ENCODE measurements at places on chromosomes 5 and 9. TPM values are rescaled to one million over a fixed set of nuclear protein-coding genes. Genes with fewer than 3 reads are reported as not detected.

The ENTPD8 gene
- polyA plus RNA-seq = not detected

The LRRTM2 gene
- 0.07 TPM for polyA plus RNA-seq

The RNF208 gene
- polyA plus RNA-seq = not detected

The CDC20B gene
- polyA plus RNA-seq = not detected

The DEPDC1B gene
- 4.3 TPM for polyA plus RNA-seq

The FOXD4L4 gene
- polyA plus RNA-seq = not detected

The CHSY3 gene
- polyA plus RNA-seq = not detected

The LSM11 gene
- 0.64 TPM for polyA plus RNA-seq

The STOML2 gene
- 95.4 TPM for polyA plus RNA-seq

The TPPP gene
- 0.06 TPM for polyA plus RNA-seq

The CARD19 gene
- polyA plus RNA-seq = 72.6 TPM

The ZNF354C gene
- 0.64 TPM for polyA plus RNA-seq

The PCDHB16 gene
- polyA plus RNA-seq = not detected

DNA sequence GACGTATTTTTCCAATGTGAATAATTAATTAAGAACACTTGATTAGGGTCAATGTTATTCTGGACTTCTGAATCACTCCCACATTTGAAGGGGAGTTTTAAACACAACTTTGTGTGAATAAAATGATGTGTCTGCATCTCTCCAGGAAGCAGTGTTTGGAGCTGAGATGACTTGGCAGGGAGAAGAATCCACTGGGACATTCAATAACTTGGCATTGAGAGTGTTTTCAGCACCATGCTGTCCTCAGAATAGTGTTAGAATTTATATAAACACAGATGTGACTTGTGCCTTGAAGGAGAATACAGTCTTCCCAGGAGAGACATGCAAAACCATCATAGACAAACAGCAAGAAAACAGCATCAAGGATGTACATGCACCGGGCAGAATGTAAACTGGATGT, 32.7 kb upstream of the KCNMB1 start:
- peaks cover 17% of the 10 kb centered on the region for H3K4me1 ChIP-seq
- no peak overlapping the region for H3K4me3 ChIP-seq
- no peak overlapping the region for H3K27ac ChIP-seq
- no peaks in the 10 kb centered on the region for H3K27me3 ChIP-seq
- no peaks in the 10 kb centered on the region for H3K36me3 ChIP-seq

GRCh38 chr5:75660678-75661465, 49.6 kb downstream of the ANKDD1B start:
- H3K27me3 ChIP-seq = no peaks in the 10 kb centered on the region
- DNase-seq = no peak
- H3K4me1 ChIP-seq = no peaks in the 10 kb centered on the region

GRCh38 chr9:98150164-98150563, 31.1 kb upstream of the TRIM14 start:
- no peak overlapping the region for H3K4me3 ChIP-seq
- DNase-seq = no peak
- H3K4me1 ChIP-seq = peaks cover 5% of the 10 kb centered on the region

DNA sequence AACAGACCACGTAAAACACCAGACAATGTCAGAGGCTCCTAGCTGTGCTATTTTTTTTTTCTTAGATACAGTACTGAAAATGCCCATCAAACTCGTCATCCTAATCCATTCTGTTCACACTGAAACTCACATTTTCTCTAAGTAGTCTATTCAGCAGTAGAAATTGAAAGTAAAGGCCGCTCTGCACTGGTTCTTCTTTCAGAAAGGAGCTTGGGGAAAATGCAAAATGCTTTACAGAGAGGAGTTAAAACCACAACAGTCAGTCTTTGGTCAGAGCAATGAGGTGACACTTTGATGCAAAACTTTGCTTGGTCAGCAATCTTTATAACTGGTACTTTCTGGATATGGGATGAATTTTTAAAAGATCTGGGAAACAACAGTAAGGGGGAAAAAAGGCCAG, 43.8 kb upstream of the SUSD1 start:
- no peaks in the 10 kb centered on the region for H3K27me3 ChIP-seq
- H3K4me3 ChIP-seq = peak overlapping the region; percentile 37
- H3K4me1 ChIP-seq = peaks cover 14% of the 10 kb centered on the region

DNA sequence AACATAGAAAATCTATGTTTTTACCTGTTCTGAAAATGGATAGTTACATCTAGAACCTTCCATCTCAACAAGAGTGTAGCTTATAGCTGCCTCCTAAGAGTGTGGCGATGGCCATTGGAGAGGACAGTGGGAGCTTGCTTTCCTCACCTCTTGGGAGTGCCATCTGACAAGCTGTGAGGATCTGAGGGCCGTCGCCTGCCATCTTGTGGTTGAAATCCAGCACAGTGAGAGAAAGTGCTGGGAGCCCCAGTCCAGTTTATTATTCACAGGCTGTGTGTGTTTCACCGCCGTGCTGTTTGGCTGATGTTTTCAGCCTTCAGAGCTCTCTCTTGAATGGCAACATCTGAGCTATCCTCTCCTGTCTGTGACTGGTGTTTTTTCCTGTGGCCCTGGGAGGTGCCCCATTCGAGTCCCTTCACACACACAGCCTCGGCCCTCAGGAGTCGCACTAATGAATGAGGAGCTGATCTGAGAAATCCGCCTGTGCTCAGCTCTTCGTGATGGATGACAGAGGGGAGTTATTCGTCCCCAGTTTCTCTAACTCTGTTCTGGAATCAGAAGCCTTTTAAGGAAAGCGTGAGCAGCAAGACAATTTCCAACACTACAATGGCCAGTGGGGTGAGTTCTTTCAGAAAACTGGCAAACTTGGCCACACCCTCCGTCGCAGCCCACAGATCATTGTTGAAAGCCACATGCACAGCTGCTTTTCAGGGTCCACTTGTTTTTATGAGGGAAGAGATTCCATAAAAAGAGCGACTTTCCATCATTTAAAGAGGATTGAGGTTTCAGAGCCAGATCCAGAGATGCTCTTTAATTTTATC, 170.3 kb downstream of the PDZD2 start:
- no peaks in the 10 kb centered on the region for H3K4me1 ChIP-seq
- H3K27ac ChIP-seq = no peak overlapping the region
- H3K4me3 ChIP-seq = no peak overlapping the region
- no peak for DNase-seq

DNA sequence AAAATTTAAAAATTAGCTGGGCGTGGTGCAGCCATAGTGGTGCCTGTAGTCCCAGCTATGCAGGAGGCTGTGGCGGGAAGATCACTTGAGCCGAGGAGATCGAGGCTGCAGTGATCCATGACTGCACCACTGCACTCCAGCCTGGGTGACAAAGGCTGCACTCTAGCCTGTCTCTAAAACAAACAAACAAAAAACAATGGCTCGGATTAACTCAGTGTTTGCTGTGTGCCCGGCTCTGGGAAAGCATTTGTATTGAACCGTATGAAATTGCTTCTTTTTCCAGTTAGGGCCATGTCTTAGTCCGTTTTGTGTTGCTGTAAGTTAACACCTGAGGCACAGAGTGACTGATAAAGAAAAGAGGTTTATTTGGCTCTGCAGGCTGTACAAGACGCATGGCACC, 62.6 kb downstream of the CFAP77 start:
- H3K4me3 ChIP-seq = no peak overlapping the region
- H3K36me3 ChIP-seq = no peaks in the 10 kb centered on the region
- H3K27me3 ChIP-seq = no peaks in the 10 kb centered on the region
- DNase-seq = no peak

GRCh38 chr5:41048986-41049385, 22.2 kb downstream of the MROH2B start:
- no peak overlapping the region for H3K4me3 ChIP-seq
- H3K36me3 ChIP-seq = no peaks in the 10 kb centered on the region
- no peak for DNase-seq
- no peaks in the 10 kb centered on the region for H3K4me1 ChIP-seq
- no peaks in the 10 kb centered on the region for H3K27me3 ChIP-seq

DNA sequence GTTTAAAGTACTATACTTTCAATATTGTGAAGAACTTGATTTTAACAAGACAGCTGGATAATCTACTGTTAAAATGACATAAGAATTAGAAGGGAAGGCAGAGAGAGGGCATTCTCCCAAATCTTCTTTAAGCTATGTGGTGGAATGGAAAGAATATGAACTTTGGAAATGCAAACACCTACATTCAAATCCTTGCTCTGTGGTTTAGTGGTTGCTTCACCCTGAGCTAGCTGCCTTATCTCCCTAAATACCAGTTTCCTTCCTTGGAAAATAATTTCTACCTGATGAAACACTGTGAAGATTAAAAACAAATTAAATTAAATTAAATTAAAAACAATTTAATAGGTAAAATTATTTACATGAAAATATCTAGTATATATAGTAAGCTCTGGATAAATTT, 98.5 kb downstream of the GPR21 start:
- no peak for DNase-seq
- no peaks in the 10 kb centered on the region for H3K27me3 ChIP-seq
- peaks cover 28% of the 10 kb centered on the region for H3K36me3 ChIP-seq
- H3K27ac ChIP-seq = no peak overlapping the region

- no peaks in the 10 kb centered on the region for H3K27me3 ChIP-seq
- H3K36me3 ChIP-seq = no peaks in the 10 kb centered on the region
- H3K27ac ChIP-seq = no peak overlapping the region
- H3K4me3 ChIP-seq = no peak overlapping the region
These were observed 54.2 kb downstream of the ELAVL2 start for GRCh38 chr9:23771746-23772384.

DNA sequence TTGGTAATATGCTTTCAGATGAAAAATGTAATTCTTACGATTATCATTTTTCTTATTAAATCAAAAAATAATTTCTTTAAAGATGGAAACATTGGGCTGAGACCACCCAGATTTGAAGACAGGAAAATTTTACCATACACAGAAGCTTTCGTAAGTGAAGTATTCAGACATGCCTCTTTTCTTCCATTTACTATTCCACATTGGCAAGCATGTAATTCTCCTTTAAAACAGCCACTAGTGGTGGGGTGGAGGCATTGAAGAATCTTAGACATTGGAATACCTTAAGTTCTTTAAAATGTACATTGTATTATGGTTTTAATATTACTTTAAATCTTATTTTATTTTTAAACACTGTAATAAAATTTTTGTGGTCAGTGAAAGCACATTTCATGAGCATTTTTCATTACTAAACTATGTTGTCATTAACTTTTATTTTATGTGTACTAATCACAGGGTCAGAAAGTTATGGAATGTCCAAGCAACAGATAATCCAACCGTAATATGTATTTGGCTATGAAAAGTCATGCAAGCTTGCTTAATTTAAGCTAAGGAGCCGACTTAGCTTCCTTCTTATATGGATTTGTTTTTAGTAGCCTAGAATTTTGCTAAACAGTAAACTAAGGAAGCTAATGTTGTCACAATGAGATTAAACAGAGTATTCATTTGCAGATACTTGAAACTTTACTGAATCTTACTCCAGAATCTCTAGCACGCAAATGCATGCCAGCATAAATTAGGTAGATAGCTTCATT, 97.4 kb upstream of the ALDH1A1 start:
- no peak overlapping the region for H3K27ac ChIP-seq
- no peak overlapping the region for H3K4me3 ChIP-seq
- no peaks in the 10 kb centered on the region for H3K36me3 ChIP-seq
- no peak for DNase-seq
- H3K27me3 ChIP-seq = peaks cover 5% of the 10 kb centered on the region

- no peak overlapping the region for H3K4me3 ChIP-seq
- no peaks in the 10 kb centered on the region for H3K36me3 ChIP-seq
- no peaks in the 10 kb centered on the region for H3K27me3 ChIP-seq
- H3K27ac ChIP-seq = no peak overlapping the region
- H3K4me1 ChIP-seq = no peaks in the 10 kb centered on the region
These were observed 1356.2 kb upstream of the C9orf72 start for GRCh38 chr9:28929433-28929832.

GRCh38 chr5:130890610-130891009, 274.4 kb downstream of the HINT1 start:
- H3K27me3 ChIP-seq = peaks cover 15% of the 10 kb centered on the region
- no peaks in the 10 kb centered on the region for H3K4me1 ChIP-seq
- no peak overlapping the region for H3K27ac ChIP-seq
- H3K4me3 ChIP-seq = no peak overlapping the region
- DNase-seq = no peak

DNA sequence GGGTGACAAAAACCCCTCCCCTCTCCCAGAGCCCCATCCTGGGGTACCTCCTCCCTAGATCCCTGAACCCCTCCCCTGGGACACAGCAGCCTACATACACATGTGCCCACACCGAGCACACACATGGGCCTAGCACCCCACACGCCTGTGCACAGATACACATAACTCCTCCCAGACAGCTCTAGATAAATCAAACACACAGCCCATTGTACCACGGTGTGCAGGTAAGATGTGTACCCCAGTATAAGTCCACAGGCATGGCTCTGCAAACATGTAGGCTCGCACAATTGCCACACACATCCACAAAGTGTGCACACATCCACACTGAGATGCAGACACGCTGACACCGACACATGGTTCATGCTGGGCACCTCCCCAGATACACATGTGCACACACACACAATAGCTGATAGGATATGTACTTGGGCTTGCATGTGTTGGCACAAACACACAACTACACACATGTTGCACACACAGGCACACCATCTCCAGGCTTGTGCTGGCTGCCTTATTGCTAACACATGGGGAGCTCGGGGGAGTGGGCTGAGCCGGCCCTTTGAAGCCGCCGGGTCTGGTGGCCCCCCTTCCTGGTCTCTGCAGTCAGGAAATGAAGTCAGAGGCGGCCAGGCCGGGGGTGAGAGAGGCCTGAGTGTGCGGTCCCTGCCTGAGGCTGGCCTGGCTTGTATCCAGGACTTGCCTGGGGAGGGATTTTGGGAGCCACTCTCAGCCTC, 30.2 kb downstream of the GOLGA2 start:
- H3K36me3 ChIP-seq = no peaks in the 10 kb centered on the region
- DNase-seq = no peak
- H3K27me3 ChIP-seq = peaks cover 4% of the 10 kb centered on the region
- peaks cover 9% of the 10 kb centered on the region for H3K4me1 ChIP-seq

DNA sequence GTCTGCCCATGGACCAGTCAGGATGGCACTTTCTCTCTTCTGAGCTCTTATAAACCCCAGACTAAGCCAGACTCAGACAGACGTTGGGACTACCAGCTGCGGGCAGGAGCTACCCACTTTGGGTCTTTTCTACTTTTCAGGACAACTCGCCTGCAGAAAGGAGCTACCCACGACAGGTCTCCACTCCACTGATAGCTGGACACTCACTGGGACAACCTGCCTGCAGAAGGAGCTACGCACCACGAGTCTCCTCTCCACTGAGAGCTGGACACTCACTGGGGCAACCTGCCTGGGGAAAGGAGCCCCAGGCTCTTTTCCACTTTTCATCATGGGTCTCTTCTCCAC, 1440.2 kb upstream of the ACO1 start:
- DNase-seq = no peak
- H3K36me3 ChIP-seq = no peaks in the 10 kb centered on the region
- H3K4me3 ChIP-seq = no peak overlapping the region
- H3K27me3 ChIP-seq = no peaks in the 10 kb centered on the region
- no peaks in the 10 kb centered on the region for H3K4me1 ChIP-seq

DNA sequence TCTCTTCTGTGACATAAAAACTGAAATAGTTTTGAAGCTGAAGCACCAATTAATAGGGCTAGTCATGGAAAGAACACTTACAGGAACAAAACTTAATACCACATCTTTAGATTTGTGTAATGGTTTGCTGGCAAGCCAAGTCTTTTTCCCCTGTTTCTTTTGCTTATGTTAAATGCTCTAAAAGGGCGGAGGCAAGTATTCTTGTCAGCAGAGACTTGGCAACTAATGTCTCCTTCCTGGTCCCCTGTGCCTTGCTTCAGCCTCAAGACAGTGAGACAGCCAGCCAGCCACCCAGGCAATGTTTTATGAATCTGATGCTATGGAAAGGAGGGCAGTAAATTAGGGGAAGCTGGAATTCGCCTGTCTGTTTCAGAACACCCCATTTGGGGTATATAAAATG, 45.7 kb downstream of the PRRC1 start:
- H3K4me1 ChIP-seq = no peaks in the 10 kb centered on the region
- H3K27me3 ChIP-seq = peaks cover 3% of the 10 kb centered on the region
- H3K36me3 ChIP-seq = no peaks in the 10 kb centered on the region
